ENCODE measurements at places on chromosomes 1 and 21. TPM values are rescaled to one million over a fixed set of nuclear protein-coding genes. Genes with fewer than 3 reads are reported as not detected.

The BGLAP gene
- 0.57 TPM for total RNA-seq

The HSD3B2 gene
- total RNA-seq: not detected

The KRTAP10-3 gene
- not detected for total RNA-seq

The OR14K1 gene
- not detected for total RNA-seq

The TM2D1 gene
- 41.8 TPM for total RNA-seq

The FCGR2B gene
- 0.14 TPM for total RNA-seq

The EPHX1 gene
- total RNA-seq: 29.5 TPM

The BNIPL gene
- total RNA-seq: 0.22 TPM

The KDF1 gene
- total RNA-seq: not detected

The CASZ1 gene
- 0.14 TPM for total RNA-seq

The KIAA0040 gene
- total RNA-seq: 0.66 TPM

The LRRC8C gene
- total RNA-seq: 39.8 TPM

The SLC35F3 gene
- 1.9 TPM for total RNA-seq

The C1orf226 gene
- total RNA-seq: 0.29 TPM

The THEMIS2 gene
- 7.6 TPM for total RNA-seq

The FOXD3 gene
- total RNA-seq: not detected

The RGS16 gene
- total RNA-seq: 2.4 TPM

The CR1L gene
- total RNA-seq: not detected
